ENCODE measurements at places on chromosomes 6 and 20. TPM values are rescaled to one million over a fixed set of nuclear protein-coding genes. Genes with fewer than 3 reads are reported as not detected.

DNA sequence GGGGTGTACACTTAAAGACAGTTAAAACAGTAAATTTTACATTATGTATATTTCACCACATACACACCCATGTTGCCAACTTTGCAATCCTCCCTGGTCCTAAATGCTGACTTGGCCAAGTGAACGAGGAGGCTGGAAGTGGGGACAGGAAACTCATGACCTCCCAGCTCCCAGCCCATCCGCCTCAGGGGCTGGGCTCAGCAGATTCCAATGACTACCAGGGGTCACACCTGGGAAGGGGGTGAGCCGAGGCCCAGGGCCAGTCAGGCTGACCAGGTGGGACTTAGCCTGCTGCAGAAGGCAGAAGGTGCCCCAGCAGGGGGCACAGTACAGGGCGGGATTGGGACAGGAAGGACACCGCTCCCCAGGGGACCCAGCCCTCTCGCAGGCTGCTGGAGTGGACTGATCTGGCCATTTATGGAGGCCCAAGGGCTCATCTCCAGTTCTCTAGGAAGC is 2.4 kb downstream of the SIGLEC1 start:
- no peak for DNase-seq

DNA sequence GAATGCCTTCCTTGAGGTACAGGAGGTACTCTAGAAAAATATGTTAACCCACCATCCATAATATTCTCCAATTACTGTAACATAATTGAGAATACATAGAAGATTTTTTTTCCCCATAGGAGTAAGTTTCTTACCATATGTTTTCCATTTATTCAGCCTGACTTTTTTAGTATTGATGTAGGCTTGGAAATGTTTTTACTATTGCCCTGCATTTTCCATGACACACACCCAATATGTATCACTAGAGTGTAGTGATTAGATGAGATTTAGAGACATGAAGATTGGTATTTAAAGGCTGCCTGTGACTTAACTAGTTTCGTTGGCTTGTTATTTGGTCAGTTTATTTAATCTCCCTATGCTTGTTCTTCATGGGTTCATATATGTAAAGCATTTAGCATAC is 39.5 kb downstream of the KCNQ5 start:
- DNase-seq = no peak

- DNase-seq = no peak
Observed at GRCh38 chr6:119463081-119463626, 113.6 kb upstream of the MAN1A1 start.

Gene MYLK2
- not detected for total RNA-seq

DNA sequence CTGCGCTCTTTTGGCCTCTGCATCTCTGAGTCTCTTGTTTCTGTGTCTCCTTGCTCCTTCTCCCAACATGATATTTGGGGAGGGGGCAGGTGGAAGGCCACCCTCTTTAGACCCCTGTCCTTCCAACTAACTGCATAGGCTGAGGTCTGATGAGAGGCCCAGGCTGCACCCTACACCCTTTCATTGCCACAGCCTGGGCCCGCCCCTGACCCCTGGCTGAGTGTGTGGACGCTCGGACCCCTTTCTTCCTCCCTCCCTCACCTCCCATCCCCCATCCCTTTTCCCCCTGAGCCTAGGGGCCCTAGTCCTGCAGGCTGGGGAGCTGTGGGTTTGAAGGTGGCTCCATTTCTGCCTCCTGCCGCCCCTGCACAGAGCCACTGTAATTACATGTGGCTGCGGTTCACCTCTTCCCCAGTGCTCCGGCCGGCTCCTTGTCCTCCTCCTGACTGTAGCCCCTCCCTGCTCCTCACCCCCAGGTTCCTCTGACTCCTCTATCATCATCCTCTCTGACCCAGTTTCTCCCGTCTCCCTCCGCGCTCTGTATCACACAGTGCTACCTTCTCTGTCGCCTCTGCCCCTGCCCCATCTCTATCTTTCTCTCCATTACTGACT is 6.8 kb downstream of the MDFI start:
- no peak for DNase-seq

DNA sequence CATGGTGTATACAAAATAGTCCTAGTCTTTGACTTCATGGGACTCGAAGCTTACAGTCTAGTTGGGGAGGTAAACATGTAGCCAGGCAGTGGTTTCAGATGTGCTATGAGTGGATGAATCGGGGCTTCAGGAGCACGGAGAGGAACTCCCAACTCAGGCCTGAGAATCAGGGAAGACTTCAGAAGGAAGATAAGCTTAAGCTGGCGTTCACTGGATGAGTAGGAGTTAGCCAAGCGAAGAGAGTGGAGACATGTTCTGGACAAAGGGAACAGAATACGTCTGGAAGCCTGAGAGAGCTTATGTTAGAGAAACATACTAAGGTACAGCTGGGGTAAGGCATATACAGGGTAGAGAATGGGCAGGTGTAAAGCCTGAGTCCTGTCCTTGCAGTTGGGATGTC is 8.8 kb downstream of the CARMIL1 start:
- no peak for DNase-seq

- no peak for DNase-seq
Observed at GRCh38 chr6:161676586-161676985, 402.7 kb upstream of the AGPAT4 start.

Gene FERMT1
- total RNA-seq = not detected

Gene UTRN
- 141 TPM for total RNA-seq

DNA sequence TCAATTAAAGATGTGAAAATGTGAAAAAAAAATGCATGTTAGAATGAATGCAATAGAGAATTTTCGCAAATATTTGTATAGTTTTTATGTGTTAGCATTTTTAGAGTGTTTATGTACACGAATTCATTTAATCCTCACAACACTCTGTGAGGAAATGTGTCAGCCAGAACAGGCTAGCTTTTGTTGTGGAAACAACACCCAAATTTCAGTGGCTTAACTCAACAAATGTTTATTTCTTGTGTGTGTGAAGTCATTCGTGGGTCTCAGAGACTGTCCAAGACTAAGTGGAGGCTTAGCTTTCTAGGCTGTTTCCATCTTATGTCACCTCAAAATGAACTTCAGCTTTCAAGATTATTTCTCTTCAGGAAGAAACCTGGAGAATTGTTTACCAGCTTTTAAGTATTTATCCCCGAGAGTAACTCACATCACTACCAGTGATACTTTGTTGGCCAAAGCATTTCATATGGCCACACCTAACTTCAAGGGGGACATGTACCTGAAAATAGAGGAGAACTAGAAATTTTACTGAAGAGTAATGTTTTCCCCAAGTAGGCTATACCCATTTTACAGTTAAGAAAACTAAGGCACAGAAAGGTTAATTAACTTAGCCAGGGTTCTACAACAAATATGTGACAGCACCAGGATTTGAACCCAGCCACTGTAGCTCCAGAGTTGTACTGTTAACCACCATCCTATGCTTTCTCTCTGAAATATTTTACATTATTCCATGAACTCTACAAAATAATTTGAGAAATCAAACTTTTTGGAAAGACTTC is 306.1 kb downstream of the QKI start:
- DNase-seq = no peak

DNA sequence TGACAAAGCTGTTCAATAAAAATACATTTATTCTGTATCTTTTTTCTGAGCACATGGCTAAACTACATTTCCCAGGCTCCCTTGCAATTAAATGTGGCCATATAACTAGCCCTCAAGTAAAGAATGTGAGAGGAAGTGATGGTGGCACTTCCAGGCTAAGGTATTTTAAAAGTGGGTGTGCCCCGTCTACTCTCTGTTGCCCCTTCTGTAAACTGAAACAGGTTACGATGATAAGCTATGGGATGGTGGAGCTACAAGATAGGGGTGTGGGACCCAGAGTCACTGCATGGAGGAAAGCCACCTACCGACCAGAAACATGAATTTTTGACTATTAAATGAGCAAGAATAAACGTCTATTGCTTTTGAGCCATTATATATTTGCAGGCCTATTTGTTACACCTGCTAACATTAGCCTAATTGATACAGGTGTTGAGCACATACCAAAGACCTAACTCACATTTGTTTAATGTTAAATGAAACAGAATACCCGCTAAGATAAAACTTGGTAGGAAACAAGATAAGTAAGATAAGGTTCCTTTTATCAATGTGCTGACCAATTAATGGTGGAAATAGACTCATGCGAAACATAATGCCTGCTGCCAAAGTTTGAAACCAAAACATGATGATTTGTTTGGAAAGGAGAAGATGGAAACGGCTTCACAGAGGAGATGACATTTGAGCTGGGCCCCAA is 3.1 kb downstream of the FYN start:
- DNase-seq = no peak

DNA sequence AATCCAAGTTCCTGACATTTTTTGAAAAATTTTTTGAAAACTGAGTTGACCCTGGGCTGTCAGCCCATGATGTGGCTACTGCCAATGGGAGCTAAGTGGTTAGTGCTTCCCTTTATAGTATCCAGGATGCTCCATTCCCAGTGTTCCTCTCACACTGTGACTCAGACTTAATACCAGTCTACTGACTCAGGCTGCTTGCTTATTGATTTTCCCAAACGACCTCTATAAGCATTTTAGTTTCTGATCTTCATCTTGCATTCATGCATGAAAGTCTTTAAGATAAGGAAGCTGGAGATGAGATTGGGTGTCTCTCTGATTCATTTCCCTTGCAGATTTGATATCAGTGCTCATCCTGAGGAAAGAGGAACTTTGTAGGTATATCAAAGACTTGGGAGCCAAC is 560.0 kb downstream of the TBC1D32 start:
- no peak for DNase-seq

- no peak for DNase-seq
Observed at GRCh38 chr6:8195040-8195713, 92.8 kb upstream of the EEF1E1 start.

DNA sequence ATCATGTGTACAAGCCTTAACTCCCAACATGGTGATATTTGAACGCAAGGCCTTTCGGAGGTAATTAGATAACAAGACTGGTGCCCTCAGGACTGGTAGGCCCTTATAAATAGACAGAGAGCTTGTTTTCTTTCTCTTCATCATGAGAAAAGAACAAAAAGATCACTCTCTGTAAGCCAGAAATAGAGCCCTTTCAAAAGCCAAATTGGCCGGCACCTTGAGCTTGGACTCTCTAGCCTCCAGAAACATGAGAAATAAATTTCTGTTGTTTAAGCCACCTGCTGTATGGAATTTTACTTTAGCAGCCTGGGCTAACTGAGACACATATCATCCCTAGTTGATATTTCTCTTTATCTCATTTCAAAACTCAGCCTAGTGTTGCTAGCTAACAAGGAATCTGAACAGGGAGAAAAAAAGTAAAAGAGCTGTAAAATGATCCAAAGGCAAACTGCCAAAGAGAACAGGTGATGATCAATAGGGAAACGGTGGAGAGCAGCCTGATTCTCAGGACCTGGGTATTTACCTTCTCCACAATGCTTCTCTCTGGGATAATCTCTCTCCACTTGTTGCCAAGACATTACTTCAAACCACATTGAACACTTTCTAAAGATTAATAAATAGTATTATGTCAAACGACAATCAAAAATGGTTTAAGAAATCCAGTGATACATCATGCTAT is 6.1 kb downstream of the COL21A1 start:
- no peak for DNase-seq

Gene RNGTT
- 17.5 TPM for total RNA-seq

Gene PPP1R14C
- total RNA-seq = not detected

All from T-cell (primary cell).